ENCODE measurements at places on chromosomes 3 and 15.

GRCh38 chr3:45781271-45781670, 15.1 kb downstream of the SLC6A20 start:
- no peak for DNase-seq

DNA sequence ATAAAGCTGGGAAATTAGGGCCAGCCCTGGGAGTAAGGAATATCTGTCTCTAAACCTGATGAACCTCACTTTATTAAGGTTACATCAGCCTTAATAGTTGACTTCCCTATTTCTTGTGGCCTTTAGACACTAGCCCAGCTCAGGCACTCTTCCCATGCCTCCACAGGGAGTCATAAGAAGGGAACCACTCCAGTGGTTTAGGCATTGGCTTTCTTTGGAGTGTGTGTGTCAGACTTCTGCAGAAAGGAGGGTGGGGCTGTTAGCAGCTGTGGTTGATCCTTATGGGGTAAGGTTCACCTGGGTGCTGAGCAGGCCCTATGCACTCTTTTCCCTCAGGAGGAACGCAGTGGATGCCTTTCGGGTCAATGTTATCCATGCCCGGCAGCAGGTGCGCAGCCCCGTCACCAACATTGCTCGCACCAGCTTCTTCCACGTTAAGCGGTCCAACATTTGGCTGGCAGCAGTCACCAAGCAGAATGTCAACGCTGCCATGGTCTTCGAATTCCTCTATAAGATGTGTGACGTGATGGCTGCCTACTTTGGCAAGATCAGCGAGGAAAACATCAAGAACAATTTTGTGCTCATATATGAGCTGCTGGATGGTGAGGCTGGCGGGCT, 4.0 kb downstream of the AP2M1 start:
- no peak for DNase-seq

DNA sequence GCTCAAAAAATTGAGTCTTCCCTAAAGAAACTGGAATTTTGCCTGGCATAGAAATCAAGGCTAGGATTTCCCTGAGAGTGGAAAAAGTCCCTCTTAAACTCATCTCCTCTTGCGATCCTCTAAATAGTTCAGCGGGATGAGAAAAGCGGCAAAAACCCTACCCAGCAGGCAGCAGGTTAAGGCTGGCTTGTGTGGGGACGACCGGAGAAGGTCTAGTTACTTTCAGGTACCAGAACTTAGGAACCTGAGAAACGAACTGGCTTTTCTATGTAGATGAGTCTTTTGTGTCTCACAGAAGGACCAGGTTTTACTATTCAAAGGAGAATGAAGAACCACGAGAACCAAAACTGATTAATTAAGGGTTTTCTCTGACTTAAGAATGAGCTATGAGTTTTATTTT, 523.7 kb upstream of the TGFBR2 start:
- no peak for DNase-seq

- DNase-seq: peak; percentile 81
Measured at GRCh38 chr3:12556690-12557472, at the start of gene MKRN2. MKRN2 (plus strand) TSS chr3:12557087; CDS start chr3:12557151, 64 bp downstream.

- DNase-seq: no peak
Measured at GRCh38 chr15:68204776-68205557, at the start of gene CALML4. CALML4 (minus strand) TSS chr15:68205332; CDS start chr15:68205247, 85 bp downstream.

DNA sequence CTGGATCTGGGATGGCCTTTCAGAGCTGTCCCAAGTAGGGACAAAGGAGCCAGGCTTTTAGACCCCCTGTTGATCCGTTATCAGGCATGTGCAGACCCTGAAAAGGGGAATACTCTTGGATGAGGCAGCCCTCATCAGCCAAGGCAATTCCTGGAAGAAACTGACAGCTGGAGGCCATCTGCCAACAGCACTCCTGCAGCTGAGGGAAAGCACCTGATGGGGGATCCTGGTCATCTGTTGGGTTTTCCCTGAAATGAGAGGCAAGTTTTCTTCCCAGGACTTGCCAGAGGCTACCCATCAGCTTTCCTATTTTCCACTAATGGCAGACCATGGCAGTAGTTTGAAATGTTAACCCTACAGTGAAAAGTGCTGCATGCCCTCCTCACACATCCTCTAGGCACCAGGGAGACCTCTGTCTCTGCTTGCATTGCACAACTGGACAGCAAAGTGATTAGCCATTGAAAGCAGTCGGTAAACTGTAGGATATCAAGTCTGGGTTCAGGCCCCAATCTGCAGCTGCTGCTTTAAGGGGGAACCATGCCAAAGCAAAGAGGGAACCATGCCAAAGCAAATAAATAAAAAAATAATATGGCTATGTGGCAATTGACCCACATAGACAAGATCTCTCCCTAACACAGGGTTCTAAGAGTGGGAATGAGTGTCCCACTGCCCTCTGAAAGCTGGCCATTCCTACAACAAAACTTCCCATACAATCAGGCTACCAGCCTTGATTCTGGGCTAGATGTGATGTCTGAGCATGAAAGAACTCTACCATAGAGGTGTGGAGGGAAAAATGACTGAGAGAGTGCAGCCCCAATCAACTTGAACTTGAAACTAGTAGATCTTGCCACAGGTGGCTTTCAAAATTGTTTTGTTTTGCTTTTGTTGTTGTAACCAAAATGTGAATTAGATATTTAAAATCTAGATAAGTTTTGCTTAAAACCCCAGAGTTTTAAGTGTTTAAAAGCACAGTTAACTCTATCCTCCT, 232.0 kb upstream of the STT3B start:
- no peak for DNase-seq

DNA sequence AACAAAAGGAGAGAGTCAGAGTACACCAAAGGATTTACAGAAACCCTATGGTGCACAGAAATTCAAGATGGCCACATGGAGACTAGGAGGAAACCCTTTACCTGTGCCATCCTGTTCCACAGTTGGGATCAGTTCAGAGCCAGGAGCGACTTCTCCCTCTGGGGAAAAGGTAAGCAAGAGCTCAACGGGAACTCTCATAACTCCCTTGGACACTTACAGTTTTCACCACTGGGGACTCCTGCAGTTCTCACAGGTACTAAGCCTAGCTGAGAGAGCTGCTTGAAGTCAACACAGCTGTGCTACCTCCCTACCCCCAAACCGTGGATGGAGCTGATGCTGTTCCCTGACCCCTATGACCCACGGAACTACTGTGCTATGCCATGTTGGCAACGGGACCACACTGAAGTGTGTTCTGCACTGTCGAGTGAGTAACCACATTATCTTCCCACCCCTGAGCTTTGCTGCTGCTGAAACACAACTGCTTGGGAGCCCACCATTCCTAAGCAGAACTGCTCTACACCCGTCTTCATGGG, 606.8 kb downstream of the GBE1 start:
- no peak for DNase-seq

- DNase-seq: peak; percentile 87
Measured at GRCh38 chr15:38564557-38565286, at the start of gene RASGRP1. RASGRP1 (minus strand) TSS chr15:38564814; CDS start chr15:38564628, 186 bp downstream.
